Anterior cingulate cortex (tissue), 58 donors: ENCODE measurements at places on chromosomes 6 and 20.
A peak's percentile ranks its signal among the peaks of the same experiment; 100 is the strongest.

DNA sequence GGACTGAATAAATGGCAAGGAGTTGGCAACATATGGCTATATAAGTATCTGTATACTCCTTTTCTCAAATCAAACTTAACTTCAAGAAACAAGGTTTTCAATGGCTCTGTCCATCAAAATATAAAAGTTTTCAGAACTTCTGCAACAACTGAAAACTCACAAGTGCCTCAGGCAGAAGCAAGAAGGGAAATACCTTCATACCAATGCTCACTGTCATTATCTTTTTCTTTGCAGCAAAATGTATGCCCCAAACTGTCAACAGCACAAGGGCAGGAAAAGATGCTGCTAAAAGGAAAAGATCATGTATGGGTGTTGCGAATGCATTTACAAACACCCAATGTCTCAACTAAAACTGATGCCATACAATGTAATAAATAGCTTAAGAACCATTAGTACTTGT lies 45.9 kb downstream of the PTPRK start:
- no peak for DNase-seq

DNA sequence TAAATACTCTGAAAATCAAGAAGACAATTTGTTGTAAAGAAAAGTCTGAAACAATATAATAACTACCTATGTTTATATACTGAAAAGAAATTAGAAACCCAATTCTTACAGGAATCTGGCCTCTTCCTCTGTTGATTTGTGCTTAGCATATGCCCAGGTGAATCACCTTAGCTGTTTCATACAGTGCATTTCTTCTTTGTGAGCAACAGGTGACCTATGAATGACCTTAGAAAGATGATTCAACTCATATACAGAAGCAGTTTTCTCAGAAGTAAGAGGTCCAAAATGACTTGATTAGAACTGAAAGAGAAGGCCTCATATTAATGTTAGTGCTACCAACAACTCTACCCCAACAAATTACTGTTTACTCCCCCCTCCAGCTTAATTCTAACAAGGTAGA lies 419.5 kb upstream of the ID4 start:
- no peak for DNase-seq

DNA sequence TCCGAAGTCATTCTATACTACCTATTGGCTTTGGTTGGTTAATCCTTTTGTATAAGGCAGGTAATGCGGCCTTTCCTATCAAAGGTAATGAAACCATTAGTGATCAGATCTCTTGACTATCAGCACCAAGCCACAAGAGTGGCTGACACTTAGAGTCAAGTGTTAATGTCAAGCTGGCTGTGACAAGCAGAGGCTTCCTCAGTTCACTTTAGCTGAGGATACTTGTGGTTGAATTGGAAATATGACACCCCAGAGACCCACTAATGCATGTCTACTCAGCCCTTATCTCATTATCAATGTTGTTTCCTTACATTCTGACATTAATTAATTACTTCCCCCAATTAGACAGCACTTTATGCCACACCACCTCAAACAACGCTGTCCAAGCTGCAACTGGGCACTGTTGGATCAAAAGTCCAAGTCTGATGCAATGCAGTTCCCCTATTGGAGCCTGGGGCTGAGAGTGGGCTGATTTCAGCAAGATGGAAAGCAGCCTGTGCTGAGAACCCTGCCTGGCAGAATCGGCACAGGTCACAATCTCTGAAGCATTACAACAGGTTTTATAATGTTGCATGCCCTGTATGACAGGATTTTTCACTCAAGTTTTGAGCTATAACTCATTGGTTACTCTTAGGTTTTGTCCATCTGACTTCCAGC lies 273.5 kb downstream of the COL12A1 start:
- no peak for DNase-seq

DNA sequence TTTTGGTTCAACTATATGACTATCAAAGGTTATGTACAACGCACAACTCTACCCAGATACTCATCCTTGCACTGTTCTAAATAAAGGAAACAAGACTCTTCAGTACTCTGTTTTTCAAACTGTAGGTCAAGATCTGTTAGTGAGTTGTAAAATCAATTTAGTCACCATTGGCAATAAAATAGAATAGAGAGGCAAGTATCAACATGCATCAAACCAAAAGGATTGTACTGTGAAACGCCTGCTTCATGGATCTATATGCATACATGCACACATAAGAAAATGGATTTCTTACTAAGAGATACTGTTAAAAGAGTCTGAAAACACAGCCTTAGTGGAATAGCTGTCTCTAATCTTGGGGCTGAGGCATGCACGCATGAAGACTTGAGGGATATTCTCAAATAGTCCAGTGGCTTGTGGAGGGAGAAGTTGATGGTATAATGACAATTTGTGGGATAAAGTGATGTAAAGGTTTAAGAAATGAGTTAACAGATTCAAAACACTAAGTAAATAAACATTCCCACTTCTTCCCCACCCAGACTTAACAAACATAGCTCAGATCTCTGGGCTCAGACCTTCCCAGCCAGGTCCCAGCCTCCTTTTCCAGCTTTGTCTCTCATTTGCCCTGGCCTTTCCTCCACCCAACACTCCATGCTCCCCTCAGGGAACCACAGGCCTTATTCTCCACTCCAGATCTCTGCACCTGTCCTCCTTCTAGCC lies 10.7 kb upstream of the LZTS3 start:
- no peak for DNase-seq

GRCh38 chr6:31862344-31863235 lies at the start of gene NEU1:
Gene NEU1 (minus strand): TSS chr6:31862821. CDS start chr6:31862776, 45 bp downstream.
- peak; percentile 100 for DNase-seq

GRCh38 chr6:140590641-140591040 lies 1216.2 kb upstream of the CITED2 start:
- DNase-seq = no peak

DNA sequence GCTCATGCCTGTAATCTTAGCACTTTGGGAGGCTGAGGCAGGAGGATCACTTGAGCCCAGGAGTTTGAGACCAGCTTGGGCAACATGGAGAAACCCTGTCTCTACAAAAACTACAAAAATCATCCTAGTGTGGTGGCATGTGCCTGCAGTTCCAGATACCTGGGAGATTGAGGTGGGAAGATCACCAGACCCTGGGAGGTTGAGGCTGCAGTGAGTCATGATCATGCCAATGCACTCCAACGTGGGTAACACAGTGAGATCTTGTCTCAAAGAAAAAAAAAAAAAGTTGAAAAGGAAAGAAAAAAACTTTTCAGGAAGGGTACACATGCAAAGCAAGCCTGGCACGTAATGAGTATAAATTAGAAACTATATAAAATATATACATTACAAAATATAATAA lies 65.8 kb upstream of the FBXO30 start:
- no peak for DNase-seq

DNA sequence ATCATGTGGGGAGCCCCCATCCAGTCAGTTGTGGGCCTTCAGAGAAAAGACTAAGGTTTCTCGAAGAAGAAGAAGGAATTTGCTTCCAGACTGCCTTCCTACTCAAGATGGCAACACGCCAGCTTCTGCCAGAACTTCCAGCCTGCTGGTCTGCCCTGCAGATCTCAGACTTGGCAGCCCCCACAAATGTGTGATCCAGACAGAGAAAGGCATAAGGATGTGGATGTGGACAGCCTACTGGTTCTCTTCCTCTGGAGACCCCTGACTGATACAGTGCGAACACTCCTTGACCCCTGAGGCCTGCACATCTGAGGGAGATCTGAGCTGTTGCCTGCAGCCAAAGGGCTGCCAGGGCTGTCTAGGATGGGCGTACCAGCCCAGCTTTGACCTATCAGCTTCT lies 8.6 kb downstream of the GABRR1 start:
- peak; percentile 8 for DNase-seq

DNA sequence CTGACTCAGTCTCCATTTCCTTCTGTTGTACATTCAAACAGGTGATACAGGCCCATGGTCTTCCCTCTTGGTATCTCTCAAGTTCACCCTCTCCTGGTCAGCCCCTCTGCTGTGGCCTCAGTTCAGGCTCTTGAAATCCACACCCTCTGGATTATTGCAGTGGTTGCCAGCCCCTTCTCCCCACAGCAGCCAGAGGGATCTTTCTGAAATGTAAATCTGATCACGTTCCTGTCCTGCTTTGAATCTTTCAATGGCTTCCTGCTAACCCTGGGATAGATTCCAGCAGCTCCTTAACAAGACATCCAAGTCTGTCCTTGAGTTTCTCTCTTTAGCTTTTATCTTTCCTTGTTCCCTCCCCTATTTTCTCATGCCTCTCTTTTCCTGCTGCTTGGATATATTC lies 22.2 kb downstream of the CHMP4B start:
- DNase-seq = no peak

DNA sequence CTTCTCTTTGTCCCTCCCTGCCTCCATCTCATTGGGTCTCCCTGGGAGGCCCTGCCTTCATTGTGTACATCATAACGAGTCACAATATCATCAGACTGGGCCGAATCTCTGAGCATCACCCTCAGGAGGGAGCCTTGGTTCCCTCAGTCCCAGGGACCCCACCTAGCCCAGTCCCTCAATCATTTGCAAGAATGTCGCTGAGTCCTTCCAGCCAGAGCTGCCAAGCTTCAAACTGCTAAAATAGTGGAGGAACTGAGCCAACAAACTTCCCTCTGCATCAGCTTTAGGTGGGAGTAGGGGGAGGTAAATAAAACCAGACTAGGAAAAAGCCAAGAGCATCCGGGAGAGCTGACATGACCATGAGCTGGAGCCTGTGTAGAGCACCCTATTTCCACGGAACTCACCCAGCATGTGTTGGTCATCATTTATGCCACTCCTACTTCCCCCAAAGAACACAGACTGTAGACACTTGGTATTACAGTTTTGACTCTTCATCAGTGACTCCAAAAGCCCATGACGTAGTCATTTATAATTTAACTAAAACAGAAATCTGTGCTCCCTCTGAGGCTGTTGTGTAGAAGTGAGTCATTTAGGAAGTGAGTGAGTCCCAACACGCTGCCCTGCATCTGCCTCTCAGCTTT lies 28.8 kb upstream of the IL17A start:
- no peak for DNase-seq

- DNase-seq = no peak
Observed at GRCh38 chr6:43780941-43781928, 11.2 kb downstream of the VEGFA start.

- no peak for DNase-seq
Observed at GRCh38 chr6:73854998-73855718, 159.2 kb downstream of the CD109 start.

DNA sequence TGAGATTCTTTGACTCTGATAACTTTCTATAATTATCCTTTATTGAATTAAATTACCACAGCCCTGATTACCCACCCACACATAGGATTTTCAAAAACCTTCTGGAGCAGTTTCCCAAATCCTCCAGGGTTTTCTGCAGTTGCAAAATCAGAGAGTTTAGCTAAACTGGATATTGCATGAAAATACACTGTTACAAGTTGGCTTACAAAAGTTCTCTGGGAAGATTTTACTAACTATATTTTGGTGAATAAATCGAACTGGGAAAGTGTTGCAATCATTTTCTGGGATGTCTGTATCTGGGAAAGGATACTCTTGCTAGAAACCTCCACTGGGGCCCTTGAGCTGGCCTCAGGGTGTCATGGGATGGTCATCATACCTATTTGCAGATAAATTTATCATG lies 97.6 kb upstream of the STMND1 start:
- no peak for DNase-seq

- DNase-seq = no peak
Observed at GRCh38 chr6:45915780-45916468, 99.7 kb downstream of the CLIC5 start.

- no peak for DNase-seq
Observed at GRCh38 chr20:22775256-22775655, 190.9 kb upstream of the FOXA2 start.

DNA sequence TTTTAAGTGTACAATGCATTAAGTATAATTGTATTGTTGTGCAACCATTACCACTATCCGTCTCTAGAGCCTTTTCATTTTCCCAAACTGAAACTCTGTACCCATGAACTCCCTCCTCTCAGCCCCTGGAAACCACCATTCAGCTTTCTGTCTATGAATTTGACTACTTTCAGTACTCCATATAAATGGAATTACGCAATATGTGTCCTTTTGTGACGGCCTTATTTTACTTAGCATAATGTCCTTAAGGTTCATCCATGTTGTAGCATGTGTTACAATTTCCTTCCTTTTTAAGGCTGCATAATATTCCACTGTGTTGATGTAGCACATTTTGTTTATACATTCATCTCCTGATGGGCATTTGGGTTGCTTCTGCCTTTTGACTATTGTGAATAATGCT lies 143.6 kb upstream of the KCNG1 start:
- DNase-seq = no peak

DNA sequence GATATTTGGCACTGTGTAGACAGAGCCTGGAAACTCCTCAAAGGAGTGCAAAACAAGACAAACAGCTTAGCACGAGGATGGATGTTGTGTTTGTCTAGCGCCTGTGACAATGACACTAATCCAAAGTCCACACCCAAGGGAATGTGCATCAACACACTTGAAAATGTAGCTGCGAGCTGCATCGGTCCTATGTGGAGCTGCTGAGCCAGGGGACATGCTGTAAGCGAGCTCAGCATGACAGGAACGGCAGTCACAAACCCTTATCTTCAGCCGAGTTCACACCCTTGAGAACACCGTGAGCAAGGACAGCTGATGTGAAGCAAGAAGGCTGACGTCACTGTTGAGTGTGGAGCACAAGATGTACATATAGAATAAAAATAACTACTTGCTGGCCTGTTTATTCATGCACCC lies 684.3 kb downstream of the QKI start:
- no peak for DNase-seq

GRCh38 chr6:7535498-7535897 lies 6.0 kb upstream of the DSP start:
- no peak for DNase-seq

DNA sequence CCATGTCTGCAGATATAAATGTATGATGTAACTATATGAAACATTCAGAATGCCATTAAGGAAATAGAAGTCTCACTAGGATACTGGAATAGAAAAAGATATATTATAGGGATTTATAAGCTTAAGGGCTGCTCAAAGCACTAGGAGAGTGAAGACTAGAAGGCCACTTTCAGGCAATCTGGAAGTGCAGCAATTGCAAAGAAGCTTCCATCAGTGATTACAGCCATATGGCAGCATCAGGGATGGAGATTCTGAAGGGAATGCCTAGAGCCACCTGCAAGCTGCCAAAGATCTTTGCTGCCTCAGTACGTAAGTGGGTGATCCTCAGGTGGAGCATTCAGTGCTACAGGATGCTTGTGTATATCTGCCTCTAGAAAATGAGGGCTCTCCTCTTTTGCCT lies 796.2 kb upstream of the EPHA7 start:
- DNase-seq = no peak

- DNase-seq = no peak
Observed at GRCh38 chr6:7114744-7115458, 7.1 kb downstream of the RREB1 start.
